NCI-H1694 treated with DMSO at 0.1 percent for 48 hours (cell line): ENCODE measurements at places on chromosomes 11 and 22.

DNA sequence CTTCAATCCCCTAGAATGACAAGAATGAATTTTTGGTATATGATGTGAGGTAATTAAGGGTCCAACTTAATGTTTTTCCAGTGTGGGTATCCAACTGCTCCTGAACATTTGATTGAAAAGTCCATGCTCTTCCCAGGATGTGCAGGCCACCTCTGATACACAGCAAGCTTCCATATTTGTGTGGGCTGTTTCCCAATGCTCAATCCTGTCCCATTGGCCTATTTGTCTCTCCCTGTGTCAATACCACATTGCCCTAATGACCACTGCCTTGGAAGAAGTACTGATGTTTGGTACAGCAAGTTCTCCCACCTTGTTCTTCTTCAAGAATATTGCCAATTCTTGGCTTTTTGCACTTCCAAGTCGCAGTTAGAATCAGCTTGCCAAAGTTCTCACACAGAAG lies 42.9 kb downstream of the KCNQ1OT1 start:
- no peak for DNase-seq

DNA sequence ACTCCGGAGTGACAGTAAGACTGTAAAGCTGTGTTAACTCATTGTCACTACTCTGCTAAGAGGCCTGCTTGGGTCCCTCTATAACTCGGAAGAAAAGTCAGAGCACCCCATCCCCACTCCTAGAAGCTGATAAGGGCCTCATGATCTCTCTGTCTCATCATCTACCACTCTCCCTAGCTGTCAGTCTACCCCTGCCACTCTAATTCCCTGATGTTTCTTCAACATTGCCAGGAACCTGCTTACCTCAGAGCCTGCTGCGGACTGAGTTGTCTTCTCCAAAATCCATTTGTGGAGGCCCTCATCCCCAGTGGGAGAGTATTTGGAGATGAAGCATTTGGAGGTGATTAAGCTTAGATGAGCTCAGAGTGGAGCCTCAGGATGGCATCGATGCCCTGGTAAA lies 1092.2 kb downstream of the TBC1D22A start:
- no peak for DNase-seq

DNA sequence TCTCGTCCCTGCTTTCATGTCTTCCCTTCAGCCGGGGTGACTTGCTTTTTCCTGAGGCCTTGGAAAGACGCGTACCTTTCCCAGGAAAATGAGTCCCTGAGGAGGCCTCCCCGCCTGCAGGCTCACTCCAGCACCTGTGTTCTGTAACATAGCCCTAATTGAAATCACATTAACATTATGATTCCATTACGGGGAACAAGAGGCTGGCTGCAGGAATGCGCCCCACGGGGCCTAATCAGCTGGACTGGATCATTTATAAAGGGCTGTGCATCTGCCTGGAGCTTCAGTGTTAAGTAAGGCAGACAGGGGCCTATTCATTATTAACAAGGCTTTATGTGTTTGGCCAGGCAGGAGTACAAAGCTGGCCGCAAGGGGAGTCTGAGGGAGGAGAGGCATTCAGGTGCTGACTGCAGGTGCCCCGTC lies 41.9 kb upstream of the TSPAN18 start:
- DNase-seq: no peak

DNA sequence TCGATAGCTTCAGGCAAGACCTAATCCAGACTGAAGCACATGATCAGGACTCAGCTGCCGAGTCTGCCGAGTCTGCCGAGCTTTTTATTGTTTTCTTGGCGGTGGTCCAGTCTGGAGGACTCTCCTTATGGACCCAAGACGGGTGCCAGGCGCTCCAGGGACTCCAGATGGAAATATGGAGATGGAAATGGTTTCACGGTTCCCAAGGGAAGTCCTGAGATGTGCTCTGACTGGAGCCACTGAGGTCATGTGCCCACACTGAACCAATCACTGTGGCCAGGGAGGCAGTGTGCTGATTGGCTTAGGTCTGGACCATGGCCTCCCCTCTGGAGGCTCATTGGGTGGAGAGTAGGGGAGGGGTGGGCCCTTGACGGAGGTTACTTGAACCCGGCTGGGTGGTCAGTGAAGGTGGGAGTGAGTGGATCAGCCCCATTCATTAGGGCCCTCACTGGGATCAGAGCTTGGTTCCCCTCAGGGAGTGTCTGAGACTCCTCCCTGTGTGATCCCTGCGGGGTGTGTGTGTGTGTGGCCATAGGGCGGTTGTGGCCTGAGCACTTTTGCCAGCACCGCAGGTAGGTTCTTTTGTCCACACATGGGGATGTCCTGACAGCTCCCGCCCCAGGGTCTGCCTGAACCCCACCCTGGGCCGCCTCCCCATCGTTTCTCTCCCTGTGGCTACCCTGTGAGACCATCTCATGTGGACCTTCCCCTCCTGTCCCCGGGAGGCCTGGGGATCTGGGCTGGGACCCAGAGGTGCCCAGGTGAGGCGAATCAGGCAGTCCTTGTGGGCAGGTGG lies 14.0 kb downstream of the RPS6KA4 start:
- DNase-seq: peak; percentile 98

GRCh38 chr22:38305471-38306448 lies 11.5 kb downstream of the CSNK1E start:
- DNase-seq: no peak

GRCh38 chr11:57432149-57432561 lies 5.2 kb upstream of the SLC43A3 start:
- DNase-seq: no peak

- no peak for DNase-seq
Measured at GRCh38 chr11:104891135-104891534, 7.1 kb downstream of the CASP12 start.

DNA sequence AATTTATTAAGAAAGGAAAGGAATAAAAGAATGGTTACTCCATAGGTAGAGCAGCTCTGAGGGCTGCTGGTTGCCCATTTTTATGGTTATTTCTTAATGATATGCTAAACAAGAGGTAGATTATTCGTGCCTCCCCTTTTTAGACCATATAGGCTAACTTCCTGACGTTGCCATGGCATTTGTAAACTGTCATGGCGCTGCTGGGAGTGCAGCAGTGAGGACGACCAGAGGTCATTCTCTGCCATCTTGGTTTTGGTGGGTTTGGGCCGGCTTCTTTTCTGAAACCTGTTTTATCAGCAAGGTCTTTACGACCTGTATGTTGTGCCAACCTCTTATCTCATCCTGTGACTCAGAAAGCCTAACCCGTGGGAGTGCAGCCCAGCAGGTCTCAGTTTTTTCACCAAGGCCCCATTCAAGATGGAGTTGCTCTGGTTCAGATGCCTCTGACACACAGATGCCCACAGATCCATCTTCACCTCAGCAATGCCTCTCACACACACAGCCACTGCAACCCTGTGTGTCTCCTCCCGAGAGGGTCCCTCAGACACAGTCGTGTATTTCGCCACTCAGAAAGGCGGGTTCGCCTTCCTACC lies 16.4 kb upstream of the JAM3 start:
- DNase-seq: no peak

- DNase-seq: no peak
Measured at GRCh38 chr11:44559207-44559939, 6.1 kb upstream of the CD82 start.

DNA sequence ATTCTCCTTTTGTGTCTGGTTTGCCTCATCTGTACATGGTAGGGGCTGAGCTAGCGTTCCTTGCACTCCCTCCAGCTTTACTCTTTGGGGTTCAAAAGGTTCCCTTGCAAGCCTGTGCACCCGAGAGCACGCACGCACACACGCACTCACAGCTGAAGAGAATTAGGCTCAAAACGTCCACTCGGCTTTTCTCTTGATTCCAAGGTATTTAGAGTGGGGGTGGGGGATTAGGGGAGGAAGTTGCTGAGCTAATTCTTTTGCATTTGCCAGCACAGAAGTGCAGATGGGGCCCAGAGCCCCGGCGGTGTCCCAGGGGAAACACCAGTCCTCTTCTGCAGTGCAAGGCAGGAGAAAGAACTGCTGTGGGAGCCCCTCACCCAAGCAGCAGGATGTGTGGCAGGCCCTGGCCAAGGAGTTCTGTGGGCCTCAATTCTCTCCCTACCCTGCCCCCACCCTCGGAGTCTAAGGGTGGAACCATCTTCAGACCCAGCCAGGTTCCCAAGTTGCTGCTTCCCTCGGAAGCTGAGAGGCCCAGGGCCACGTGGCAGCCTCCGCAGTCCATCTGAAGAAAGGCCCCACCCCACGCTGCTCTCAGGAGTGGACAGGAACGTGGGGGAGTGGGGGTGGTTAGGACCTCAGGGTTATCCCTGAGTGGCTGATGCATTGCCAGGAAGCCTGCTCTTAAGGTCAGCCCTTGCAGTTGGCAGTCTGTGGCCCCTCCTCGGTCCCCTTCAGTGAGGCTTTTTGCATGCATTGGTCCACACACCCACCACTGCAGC lies 3.8 kb upstream of the KCNQ1OT1 start:
- peak; percentile 5 for DNase-seq

DNA sequence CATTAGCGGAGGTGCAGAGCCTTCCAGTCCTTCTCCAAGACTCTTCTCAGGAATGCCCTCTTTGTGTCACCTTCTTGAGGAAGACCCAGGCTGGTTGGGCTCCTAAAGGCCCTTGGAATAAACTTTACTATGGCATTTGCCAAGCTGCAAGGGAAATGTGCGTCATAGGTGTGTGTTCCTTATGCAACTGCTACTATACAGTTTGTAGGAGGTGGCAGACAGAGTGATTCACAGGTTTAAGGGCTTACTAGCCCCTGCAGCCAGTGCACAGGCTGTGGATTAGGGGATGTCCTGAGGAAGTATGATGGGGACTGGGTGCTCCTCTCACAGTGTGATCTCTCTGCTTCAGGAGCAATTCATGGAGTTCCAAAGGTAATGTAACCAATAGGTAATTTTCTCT lies 74.6 kb downstream of the TENM4 start:
- DNase-seq: no peak

- no peak for DNase-seq
Measured at GRCh38 chr11:67606093-67606491, 644 bp upstream of the NDUFV1 start.
